ENCODE measurements at places on chromosomes 2 and 18.

- DNase-seq = no peak
These were observed 443.4 kb downstream of the NYAP2 start for GRCh38 chr2:225842939-225843338.

GRCh38 chr2:226656367-226656766 is 143.3 kb downstream of the IRS1 start:
- no peak for DNase-seq

- DNase-seq = no peak
These were observed 121.3 kb downstream of the MAP4K4 start for GRCh38 chr2:101818531-101819451.

- no peak for DNase-seq
These were observed 15.2 kb downstream of the SAP130 start for GRCh38 chr2:128012698-128013097.

DNA sequence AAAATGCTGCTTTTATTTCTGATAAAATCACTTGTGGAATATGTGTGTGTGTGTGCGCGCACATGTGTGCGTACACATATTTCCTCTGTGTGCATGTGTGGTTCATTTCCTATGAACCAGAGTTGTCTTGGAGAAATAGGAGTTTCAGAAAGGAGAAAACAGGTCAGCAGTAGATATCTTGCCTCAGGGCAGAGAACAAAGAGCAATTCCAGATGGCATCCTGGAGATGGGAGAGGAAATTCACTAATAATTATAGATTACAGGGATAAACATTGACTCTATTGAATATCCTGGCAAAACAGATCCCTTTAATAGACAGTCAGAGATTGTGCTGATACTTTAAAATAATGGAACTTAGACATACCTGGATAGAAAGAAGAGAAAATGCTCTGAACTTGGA is 298.0 kb downstream of the TRIB2 start:
- no peak for DNase-seq

GRCh38 chr18:49562481-49563129 is 748 bp downstream of the LIPG start:
- DNase-seq = no peak

- DNase-seq = no peak
These were observed 11.7 kb downstream of the MAB21L4 start for GRCh38 chr2:240884221-240884620.

DNA sequence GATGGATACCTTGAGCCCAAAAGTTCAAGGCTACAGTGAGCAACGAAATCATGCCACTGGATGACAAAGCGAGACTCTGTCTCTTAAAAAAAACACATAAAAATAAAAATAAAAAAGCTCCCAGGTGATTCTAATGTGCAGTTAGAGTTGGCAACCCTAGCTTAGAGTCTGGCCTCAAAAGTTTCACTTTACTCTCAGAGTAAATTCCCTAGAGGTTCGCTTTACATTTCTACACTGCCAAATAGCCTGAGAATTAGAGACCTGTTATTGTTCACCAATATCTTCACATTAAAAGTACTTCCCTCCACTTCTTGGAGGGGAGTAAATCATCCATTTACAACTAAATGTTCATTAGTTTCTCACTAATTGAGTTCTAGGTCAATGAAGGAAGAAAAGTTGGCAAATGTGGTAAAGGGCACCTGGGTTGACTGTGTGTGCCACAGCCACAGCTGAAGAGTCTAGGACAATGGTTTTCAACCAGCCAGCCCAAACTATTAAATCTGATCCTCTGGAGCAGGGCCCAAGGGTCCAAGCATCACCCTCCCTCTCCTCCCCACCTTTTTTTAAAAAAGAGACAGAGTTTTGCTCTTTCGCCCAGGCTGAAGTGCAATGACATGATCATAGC is 15.2 kb upstream of the TMEM37 start:
- DNase-seq = no peak

- DNase-seq = peak; percentile 54
These were observed 32.7 kb downstream of the SIX3 start for GRCh38 chr2:44974064-44974715.

GRCh38 chr2:144500563-144500962 is 19.4 kb downstream of the ZEB2 start:
- DNase-seq = no peak

DNA sequence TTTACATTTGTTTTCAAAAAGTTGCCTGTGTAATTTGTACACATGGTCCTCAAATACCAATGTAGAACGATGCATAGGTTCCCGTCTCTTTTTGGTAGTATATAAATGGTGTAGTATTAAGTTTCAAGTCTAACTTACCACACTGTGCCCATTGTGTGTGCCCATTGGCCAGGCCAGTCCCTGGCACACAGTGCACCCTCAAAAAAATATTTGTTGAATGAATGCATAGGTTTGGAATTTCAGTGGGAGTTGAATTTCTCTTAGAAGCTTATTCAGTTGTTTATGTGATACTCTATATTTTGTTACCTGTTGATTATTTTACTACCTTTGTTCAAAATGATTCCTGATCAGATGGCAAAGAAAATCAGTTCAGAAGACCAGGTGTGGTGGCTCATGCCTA is 30.1 kb downstream of the IDH1 start:
- DNase-seq = no peak

GRCh38 chr2:2704428-2705090 is 373.5 kb upstream of the MYT1L start:
- no peak for DNase-seq

- no peak for DNase-seq
These were observed 152.8 kb downstream of the DSC3 start for GRCh38 chr18:30889519-30890301.

DNA sequence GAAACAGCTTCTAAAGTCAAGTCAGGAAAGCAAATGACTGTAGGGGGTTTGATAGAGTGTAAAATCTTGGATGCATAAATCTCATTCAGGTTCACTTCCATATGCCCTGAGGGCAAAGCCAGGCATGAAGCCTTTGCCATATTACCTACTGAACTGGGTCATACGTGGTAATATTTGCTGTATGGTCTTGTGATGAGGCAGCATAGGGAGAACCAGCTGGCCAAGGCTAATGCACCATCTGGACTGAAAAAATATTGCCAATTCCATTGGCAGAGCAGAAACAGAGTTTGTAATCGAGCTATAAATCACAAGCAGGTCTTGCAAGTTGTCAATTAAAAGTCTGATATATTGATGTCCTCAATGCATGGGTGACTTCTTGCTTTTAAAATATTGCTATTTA is 243.8 kb downstream of the ERBB4 start:
- no peak for DNase-seq

DNA sequence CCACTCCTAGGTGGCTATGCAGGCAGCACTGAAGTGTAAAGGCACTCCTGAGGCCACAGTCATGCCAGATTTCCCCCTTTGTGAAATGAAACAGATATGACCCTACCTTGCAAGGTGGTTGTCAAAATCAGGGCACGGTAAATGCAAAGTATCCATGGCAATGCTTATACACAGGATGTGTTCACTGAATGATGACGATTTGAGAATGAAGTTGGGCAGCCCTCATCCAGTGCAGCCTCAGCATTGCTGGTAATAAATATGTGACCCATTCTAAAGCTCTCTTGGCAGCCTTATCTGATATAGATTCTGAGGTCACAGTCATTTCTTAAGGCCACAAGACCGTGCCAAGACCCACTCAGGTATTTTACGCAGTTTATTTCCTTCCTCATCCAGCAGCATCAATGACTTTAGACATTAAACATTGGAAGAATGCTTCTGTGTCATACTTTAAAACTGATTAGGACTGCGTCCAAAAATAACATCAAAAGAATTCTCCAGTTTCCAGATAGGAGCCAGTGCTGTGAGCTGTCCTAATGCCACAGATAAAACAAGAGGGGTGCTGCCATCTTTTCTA is 125.5 kb upstream of the SERTAD2 start:
- no peak for DNase-seq

DNA sequence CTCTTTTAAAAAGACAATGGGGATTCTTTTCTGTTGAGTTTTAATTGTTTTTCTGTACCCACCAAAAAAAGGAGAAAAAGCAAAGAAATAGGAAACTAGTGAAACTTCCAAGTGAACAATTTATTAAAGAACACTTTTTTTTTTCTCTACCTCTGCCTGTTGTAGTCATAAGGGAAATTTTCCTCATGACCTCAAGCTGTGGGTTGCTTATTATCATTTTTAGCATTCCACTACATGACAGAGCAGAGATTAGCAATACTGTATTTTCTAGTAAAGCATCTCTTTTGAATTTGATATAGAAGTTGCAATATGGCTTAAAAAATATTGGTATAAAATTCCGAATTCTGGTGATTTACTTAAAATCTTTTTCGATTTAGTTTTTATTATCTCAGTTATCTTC is 87.9 kb upstream of the LRRTM1 start:
- no peak for DNase-seq

- DNase-seq = no peak
These were observed 7.6 kb upstream of the LPIN1 start for GRCh38 chr2:11738589-11739436.

GRCh38 chr2:221360742-221361141 is 211.4 kb downstream of the EPHA4 start:
- DNase-seq = no peak

DNA sequence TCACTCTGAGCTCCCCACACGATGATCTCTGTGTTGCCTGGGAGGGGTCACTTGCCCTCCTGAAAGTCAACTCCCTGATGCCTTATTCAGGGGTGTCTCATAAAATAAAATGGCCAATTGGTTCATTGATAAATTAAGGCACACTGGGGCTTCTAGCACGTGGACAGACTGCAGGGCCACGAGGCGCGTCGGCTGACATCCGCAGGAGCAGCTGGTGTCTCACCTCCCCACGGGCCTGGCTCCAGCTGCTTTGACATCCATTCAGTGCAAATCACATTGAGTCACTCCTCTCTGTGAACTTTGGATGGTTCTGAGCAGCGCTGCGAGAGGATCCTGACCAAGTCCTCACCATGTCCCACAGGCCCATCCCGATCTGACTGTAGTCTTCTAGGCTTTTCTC is 4.6 kb upstream of the ST8SIA3 start:
- no peak for DNase-seq

- peak; percentile 67 for DNase-seq
These were observed 447.4 kb downstream of the EPHA4 start for GRCh38 chr2:221124532-221125240.

DNA sequence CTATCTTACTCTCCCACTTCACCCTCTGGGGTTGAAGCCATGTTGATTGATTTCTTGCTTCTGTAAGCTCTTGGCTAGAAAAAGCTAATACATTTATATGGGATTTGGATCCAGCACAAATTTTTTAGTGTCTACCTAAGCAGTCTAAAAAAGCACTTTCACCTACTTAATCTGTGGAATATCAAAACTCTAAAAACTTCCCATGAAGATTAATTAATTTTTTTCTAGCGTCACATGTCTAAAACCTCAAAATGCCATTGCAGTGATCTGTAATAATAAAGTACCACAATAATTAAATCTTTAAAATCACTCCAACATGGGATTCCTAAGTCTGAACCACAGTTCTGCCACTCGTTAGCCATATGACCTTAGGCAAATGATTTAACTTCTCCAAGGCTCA is 180.1 kb downstream of the EN1 start:
- no peak for DNase-seq

- no peak for DNase-seq
These were observed 107.8 kb upstream of the LRATD1 start for GRCh38 chr2:14524803-14525080.

GRCh38 chr2:151246152-151246551 is 15.5 kb downstream of the RBM43 start:
- no peak for DNase-seq

- no peak for DNase-seq
These were observed 427.8 kb upstream of the ZEB2 start for GRCh38 chr2:144947709-144948037.

DNA sequence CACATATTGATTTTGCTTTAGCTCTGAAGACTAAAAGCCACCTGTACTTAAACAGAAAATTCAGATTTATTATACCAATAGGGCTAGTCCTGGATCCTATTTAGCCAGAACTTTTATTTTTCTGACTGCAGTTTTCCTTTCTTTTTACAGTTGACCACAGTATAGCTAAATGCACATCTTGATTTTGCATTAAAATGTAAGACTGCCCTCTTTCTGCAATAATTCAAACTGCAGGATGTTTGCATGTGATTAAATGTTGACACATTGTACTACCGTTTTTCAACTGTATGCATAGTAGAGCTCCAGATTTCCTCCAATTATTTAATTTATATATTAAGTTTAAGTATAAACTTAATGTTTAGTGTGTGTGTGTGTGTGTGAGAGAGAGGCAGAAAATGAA is 1262.9 kb downstream of the SUCLG1 start:
- no peak for DNase-seq

GRCh38 chr18:63773551-63773950 is 1.7 kb upstream of the SERPINB7 start:
- no peak for DNase-seq

DNA sequence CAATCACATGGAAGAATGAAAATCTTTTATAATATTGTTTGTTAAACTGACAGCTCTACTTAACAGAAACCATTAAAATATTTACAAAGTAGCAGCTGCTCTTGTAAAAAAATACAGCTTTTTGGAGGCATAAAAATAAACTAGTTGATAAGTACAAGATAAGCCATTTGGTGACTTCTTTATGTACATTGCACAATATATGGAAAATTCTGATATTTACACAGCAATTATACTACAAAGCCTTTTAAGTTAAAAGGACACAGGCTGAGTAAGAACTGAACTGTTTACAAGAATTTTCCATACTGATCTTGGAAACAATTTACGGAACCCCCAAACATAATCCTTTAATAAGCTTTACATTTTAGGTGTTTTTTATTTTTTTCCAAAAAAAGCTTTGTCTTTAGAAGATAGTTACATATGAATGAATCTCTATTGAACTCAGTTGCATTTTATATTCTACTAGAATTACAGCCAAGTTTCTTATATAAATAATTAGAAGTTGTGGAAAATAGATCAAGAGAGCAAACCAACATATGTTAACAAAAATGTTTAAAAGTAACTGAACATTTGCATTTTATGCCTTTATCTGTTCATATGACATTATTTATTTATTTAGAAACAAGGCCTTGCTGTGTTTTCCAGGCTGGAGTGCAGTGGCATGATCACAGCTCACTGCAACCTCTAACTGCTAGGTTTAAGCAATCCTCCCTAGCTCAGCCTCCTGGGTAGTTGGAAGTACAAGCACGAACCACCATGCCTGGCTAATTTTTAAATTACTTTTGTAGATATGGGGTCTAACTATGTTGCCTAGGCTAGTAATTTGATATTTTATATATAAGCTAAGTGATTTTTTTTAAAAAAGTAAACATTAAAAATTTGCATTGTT is 142.5 kb downstream of the OTX1 start:
- DNase-seq = peak; percentile 13

DNA sequence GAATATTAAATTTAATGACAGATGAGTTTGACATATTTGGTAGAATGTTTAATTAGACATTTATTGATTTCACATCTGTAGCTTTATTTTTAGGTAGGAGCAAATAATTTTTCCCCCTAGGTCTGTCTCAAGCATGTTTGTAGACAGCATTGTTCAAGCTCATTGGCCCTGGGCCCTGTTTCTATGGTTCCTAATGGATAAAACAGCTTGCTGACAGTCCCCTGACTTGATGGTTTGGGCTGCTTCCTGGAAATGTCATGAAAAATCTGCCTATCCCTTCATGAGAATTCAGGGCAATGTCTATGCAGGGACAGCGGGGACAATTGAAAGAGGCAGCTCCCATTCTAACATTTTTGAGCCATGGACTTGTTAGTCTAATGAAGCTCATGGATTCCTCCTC is 14.6 kb upstream of the MEP1B start:
- DNase-seq = no peak
